BE2C (cell line): ENCODE measurements at places on chromosomes 4 and X.

GRCh38 chr4:162891788-162892707 lies 274.6 kb downstream of the NAF1 start:
- DNase-seq = no peak

DNA sequence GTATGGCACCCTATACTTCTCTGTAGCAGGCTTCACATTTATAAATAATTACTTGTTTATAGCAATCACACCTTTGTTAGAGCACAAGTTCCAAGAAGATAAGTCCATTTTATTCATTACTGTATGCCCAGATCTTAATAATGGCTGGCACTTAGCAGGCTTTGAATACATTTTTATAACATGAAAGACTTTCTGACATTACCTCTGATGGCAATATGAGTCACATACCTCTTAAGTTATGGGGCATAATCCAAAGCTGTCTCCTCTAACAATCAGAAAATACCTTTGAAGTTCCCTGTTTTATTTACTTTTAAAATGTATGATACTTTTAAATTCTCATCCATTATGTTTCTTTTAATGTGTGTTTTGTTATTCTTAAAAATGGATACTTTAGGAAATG lies 12.2 kb downstream of the SCRG1 start:
- no peak for DNase-seq

DNA sequence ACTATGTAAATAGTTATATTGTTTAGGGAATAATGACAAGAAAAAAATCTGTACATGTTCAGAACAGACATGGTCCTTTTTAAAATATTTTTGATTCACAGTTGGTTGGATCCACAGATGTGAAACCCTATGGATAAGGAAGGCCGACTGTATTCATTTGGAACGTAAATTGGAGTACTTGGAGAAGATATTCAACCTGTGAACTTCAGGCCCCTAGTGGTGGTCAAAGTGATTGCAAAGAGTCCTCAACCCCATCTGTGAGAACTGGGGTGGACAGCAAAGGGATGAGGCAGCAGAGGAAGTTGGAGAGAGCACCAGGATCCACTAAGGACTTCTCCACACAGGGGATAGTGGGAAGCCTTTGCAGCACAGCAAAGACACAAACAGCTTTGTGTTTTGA lies 6.2 kb upstream of the CXCL13 start:
- DNase-seq = peak; percentile 26

- DNase-seq = peak; percentile 14
Observed at GRCh38 chr4:137905930-137906329, 336.2 kb downstream of the SLC7A11 start.
